ENCODE measurements at places on chromosomes 2 and 18.
A peak's percentile ranks its signal among the peaks of the same experiment; 100 is the strongest.

DNA sequence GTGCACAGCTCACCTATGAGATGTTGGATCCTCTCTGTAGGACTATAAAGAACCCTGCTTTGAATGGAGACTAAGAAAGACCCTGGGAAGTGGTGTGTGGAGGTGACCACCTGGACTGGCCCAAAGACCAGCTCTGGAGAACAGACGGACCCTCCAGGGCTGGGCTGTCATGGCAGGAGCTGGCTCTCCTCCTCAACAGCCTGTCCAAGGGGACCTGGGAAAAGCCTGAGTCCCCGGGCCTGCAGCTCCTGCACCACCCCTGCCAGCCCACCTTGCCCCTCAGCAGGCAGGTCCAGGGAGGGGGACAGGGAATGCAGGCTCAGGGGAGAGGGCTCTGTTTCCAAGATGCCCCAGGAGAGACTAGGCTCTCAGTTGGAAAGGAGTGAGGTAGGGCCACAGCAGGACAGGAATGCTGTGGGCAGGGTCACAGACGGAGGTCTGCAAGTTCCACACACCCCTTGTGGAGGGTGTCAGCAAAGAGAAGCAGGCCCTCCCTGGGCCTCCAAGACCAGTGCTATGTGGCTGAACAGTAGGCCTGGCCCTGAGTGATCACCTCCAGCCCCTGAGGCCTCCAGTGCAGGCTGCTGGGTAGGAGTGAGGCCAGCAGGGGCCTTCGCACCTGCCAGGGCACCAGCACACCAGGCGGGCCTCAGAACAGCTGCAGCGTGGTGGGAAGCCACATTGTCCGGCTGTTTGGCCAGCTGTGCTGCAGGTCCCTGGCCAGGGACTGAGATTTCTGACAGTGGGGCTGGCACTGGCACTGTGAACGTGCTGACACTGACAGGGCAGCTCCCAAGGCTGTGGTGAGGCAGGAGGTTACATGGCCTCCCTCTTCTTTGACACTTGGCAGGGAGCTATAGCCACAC is 86.4 kb upstream of the OTOS start:
- DNase-seq: no peak

DNA sequence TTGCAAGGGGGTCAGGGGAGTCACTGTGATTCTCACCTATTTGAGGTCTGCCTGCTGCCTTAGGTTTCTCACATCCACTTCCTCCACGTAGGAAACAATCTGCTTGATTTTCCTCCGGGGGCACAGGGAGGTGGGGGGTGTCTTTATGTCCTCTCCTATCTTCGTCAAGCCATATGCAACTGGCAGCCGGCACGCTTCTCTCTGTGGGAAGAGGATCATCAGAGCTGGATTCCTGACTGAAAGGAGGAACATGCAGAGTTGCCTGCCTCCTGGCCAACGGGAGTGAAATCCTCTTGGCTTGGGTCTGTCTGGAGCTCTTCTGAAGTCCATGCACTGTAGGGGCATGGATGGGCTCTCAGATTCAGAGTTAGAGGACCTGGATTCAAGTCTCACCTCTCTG is 43.1 kb upstream of the ACVR1 start:
- DNase-seq: no peak

DNA sequence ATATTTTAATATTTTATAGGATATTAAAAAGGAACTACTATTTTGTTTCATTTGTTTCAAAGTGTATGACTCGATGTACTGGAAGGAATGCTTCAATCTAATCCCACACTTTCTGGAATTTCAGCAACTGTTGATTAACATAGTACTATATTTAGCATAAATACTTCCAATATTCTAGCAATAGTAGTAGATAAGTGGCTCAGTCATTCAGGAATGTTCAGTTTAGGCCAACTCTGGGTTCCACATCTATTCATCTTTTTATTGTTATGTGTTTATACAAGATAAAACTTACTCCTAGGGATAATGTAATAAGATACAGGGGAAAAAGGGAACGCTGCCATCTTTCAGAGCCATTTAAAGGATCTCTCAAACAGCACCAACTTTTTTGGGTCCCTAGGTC is 22.3 kb upstream of the ORC2 start:
- DNase-seq: peak; percentile 64

DNA sequence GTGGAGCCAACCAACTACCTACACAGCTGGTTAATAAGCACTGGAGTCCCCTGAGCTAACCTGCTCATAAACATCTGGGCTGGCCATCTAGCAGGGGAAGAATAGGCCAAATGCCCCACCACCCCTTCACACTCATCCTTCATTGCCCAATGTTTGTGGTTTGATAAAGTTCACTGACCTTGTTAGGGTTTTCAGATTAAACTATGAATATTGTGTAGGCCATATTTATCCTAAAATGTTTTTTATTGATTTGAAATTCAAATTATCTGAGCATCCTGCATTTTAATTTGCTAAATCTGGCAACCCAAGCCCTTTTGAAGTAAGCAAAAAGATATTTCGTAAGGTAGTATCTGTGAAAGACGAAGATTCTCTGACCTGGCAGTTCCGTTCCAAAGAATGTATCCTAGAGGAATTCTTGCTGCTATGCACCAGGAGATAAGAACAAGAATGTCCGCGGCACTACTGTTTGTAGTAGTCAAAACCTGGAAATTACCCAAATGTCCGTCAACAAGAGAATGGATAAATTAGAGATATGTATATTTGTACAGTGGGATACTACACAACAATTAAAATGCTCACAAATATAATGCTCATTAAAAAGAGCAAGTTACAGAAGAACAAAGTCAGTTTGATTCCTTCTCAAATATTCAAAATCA is 5.8 kb upstream of the TLK1 start:
- DNase-seq: no peak

- no peak for DNase-seq
Observed at GRCh38 chr2:220070349-220070748, 442.9 kb downstream of the SLC4A3 start.

DNA sequence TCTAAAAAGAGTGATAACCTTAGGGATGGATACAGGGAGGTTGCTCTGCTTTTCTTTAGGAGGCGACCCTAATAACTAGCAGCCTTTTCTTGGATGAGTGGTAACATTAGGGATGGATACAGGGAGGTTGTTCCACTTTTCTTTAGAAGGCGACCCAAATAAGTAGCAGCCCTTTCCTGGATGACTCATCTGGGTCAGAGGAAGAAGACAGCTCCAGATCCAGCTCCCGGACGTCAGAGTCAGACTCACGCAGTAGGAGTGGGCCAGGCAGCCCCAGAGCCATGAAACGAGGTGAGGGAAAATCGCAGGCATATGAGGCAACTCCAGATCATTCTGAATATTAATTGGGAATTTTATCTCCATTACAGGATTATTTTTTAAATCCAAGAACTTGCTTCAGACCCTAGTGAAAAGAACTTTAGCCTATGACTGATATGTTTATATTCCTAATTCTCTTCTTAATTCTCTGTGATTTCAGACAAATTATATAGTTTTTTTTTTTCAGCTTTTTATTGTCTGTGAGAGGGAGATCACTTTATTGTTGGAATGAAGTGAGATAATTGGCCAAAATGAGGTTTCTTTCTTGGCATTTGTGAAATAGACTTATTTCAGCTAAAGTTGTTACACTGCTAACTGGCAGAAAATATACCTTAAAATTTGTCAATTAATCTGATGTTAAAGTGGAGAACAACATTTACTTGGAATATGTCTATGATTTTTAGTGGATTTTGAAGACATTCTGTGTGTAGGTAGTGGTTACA is 31.2 kb upstream of the C1GALT1C1L start:
- peak; percentile 74 for DNase-seq

DNA sequence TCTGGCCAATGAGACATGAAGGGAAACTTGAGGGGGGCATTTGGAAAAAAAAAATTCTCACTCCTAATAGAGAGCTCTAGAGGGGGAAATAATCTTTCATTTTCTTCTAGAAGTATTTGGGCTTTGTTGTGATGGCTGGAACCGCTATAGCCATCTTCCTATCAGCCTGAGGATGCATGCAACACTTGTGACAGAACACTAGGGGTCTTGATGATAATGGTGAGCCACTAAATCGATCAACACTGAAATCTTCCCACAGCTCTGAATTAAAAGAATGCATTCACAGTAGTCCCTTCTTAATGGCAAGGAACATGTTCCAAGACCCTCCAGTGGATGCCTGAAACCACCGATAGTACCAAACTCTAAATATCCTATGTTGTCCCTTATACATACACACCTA is 325.3 kb downstream of the LNPK start:
- no peak for DNase-seq

GRCh38 chr2:29397039-29397438 is 281.8 kb downstream of the CLIP4 start:
- peak; percentile 15 for DNase-seq

GRCh38 chr2:213751446-213751845 is 467.2 kb downstream of the SPAG16 start:
- DNase-seq: no peak

GRCh38 chr2:25938345-25938744 is 44.0 kb downstream of the KIF3C start:
- no peak for DNase-seq

GRCh38 chr2:175402571-175402970 is 221.1 kb upstream of the ATP5MC3 start:
- no peak for DNase-seq

DNA sequence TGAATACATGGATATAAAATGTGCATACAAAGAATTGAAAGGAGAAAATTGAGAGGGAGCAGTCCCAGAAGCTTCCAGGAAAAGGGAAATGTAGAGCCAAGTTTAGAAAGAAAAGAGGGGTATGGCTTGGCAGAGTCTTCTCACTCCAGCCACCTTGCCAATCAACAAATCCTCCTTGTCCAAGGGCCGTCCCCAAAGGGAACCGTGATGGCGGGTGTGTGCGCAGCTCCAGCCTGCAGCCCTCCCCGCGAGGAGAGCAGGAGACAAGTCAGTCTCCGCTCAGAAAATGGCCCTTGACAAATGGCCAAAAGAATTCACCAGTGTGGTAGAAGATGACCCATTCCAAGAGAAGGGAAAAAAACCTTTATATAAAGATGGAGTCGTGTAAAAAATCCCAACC is 448.3 kb upstream of the POU3F3 start:
- DNase-seq: no peak

DNA sequence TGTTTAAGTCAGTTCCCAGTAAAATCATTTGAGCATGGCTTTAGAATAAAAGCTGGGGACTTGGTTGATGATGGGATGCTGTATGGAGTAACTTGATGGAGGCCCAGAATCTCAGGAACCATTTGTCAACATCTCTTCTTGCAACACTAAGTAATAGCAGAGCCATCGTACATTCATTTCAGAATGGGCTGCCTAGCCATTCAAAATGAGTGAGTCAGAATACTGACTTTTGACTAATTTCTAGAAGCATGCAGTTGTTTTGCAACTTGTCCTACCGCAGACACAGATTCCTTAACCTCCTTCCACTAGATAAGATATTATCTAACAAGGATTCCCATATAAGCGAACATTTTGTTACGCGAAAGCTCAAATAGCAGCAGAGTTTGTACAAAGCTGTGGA is 229.5 kb downstream of the CNTNAP5 start:
- peak; percentile 93 for DNase-seq

DNA sequence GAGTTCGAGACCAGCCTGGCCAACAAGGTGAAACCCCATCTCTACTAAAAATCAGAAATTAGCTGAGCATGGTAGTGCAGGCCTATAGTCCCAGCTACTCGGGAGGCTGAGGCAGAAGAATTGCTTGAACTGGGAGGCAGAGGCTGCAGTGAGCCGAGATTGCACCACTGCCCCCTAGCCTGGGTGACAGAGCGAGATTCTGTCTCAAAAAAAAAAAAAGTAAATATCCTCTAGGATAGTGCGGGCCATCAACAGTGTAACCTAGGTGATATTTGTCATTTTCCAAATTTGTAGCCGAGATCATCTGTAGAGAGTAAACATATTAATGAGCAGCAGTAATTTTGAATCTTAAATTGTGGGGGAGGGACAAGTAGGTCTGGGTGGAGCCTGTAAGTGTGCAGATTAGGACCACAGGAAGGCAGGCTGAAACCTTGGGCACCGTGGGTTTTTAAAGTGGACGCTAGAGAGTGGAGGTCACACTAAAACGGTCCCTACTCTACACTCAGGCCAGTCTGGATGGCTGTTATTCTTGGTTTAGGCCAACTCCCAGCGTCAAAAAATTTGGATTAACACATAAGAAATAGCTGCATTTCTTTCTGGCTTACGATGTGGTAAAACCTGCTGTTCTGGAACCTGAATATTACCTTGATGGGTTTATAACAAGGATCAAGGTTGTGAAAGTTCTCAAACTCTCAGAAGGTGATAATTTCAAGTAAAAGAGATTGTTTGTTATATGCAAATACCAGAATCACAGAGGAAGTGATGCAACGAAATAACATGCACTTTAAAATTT is 22.7 kb upstream of the TET3 start:
- no peak for DNase-seq

DNA sequence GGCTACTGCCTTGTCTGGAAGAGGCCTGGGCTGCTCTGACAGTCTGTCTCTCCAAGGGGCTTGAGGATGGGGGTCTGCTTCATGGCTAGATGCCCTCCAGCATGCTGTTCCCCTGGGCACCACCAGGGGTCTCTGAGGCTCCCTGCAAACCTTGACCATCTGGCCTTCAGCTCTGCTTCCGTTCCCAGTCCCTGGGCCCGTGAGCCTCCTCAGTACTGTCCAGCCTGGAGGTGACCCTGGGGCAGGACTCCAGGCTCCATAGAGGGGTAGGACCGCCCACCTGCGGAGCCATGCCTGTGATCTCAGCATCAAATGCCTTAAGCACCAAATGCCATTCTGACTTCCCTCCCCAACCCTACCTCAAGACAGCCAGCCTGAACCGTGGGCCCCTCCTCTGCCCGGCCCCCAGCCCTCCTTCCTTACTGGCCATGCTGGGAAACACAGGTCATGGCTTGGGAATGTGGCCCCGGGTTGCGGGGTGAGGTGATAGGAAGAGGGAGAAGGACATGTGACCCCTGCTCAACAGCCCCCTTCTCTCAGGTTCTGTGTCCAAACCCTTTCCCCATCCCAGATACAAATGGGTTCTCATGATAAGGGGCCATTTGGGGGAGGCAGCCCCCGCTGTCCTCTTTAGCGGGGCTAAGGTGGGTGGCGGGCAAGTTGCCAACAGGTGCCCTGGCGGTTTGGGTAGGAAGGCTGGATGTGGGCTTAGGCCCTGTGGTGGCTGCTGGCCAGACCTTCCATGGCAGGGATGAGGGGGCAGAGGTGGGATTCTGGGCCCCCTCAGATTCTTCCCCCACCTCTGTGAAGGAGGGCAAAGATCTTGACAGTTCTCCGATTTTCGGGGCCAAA is 25.0 kb downstream of the SPEG start:
- peak; percentile 74 for DNase-seq

GRCh38 chr2:147450661-147451510 is 393.9 kb upstream of the ACVR2A start:
- no peak for DNase-seq

Measured in EH (cell line).